ENCODE measurements at places on chromosomes 5 and 9.

DNA sequence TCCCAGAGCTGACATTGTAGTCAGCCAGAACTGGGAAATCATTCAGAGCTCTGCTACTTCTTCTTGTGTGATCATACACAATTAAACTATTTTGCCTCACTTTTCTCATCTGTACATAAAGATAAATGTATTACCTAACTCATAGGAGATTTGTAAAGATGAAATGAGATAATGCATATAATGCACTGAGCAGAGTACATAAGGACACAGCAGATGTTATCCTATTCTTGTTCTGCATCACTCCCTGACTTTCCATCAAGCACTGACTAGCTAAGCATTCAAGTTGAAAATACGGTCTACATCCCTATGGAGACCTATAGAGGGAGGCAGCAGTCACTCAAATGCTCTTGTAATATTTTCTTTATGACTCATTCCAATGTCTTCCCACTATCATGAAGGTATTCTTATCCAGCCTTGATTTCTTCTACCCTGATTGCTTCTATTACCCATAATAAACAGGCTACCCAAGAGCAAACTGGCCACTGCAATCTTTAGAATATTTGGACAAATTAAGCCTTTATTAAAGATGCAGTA lies 16.3 kb upstream of the PRR16 start:
- no peak for DNase-seq

- no peak for DNase-seq
Measured at GRCh38 chr9:133461975-133462374, 2.2 kb downstream of the CACFD1 start.

GRCh38 chr9:89225587-89225986 lies 47.0 kb upstream of the SHC3 start:
- no peak for DNase-seq

DNA sequence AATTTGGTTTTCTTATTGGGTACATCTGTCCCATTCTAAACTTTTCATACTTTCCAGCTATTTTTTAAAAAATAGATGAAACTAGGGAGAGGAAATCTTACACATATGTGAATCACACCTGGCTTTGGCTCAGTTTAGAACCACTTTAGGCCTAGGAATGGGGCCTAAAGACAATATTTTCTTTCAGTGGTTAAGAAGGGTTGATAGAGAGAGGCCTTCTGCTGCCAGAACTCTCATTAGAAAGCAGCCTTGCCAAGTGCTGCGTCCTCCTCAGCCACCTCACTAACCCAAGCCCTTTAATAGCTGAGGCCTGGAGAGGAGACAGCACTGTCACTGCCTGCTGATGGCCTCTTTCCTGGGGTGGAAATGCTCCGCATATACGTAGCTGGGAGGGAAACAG lies 167.5 kb downstream of the SAXO1 start:
- DNase-seq, result no peak

DNA sequence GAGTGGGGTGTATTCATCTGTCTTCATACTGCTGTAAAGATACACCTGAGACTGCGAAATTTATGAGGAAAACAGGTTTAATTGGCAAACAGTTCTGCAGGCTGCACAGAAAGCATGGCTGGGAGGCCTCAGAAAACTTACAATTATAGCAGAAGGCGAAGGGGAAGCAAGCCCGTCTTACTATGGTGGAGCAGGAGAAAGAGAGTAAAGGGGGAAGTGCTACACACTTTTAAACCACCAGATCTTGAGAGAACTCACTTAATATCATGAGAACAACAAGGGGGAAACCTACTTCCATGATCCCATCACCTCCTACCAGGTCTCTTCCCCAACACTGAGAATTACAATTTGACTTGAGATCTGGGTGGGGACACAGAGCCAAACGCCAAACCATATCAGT lies 12.5 kb upstream of the NREP start:
- no peak for DNase-seq

GRCh38 chr5:121533814-121534213 lies 317.9 kb upstream of the FTMT start:
- DNase-seq, result no peak

DNA sequence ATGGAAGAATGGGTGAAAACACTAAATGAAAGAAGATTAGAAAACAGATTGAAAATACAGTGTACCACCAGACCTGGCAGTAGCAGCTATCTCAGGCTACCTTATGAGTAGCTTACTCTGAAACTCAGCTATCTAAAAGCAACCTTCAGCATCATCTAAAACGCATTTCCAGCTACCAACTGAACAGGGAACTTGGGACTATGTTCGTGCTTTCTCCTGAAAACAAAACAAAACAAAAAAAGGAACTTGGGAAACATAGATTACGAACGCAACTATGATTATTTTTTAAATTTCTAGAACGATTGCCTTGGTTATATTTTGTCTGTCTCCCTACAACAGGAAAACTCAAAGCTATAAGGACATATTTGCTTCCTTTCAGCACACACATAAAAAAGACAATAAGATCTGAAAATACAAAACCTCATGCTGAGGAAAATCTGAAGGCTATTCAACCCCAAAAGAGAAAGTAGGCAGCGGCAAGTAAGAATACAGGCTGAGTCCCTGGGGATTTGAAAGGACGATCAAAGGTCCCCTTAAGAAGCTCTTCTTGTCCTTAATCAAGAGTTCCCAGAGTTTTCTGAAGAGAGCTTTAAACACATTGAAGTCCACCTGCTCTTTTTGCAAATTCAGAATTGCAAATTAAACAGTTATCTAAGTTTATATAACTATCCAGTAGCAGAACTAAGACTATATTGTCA lies 53.4 kb downstream of the OR2K2 start:
- DNase-seq, result no peak

GRCh38 chr5:137899493-137899892 lies 10.2 kb downstream of the PKD2L2 start:
- DNase-seq, result no peak

- peak; percentile 70 for DNase-seq
Measured at GRCh38 chr9:124008303-124008693, 3.3 kb upstream of the LHX2 start.

DNA sequence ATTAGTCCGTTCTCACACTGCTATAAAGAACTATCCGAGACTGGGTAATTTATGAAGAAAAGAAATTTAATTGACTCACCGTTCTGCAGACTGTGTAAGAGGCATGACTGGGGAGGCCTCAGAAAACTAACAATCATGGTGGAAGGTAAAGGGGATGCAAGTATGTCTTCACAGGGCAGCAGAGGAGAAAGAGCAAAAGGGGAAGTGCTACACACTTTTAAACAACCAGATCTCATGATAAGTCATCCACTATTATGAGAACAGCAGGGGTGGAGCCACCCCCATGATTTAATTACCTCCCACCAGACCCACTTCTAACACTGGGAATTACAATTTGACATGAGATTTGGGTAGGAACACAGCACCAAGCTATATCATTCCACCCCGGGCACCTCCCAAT lies 26.6 kb downstream of the FST start:
- DNase-seq, result no peak

DNA sequence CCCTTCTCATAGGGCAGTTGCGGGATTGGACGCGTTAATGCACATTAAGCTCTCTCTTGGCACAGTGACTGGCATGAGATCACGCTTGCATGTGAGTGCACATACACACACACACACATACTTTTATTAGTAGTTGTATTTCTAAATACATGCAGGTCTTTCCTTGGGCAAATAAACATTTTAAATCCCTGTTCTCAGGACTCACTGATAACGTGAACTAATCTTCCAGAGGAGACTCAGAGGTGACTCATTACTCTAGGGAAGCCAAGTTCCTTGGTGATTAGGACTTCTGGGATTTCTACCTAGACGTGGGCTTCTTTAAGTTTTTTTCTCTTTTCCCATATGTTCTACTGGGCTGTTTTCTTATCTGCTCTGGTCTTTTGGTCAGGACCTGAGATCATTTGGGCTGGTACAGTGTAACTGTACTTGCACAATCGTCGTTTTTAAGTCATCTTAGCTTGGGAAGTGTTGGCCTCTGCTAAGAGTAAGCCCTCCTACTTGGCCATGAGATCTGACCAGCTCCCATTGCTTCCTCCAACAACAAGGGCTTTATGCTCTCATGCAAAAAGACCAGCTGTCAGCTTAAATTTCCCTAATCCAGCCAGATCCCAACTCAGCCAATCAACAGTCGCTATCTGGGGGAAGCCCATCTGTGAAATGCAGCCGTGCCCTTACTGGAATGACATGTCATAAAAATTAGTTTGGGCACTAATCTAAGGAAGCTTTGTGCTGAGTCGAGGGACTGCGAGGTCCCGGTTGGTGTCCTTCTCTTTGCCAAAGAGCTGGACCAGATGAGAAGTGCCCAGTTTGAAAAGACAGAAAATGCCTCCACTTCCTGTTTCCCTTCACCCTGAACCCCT lies 176.4 kb upstream of the ANKRD55 start:
- DNase-seq, result no peak

GRCh38 chr9:84937180-84937579 lies 267.7 kb downstream of the NTRK2 start:
- no peak for DNase-seq

GRCh38 chr5:149912226-149912871 lies 32.2 kb downstream of the PDE6A start:
- no peak for DNase-seq

DNA sequence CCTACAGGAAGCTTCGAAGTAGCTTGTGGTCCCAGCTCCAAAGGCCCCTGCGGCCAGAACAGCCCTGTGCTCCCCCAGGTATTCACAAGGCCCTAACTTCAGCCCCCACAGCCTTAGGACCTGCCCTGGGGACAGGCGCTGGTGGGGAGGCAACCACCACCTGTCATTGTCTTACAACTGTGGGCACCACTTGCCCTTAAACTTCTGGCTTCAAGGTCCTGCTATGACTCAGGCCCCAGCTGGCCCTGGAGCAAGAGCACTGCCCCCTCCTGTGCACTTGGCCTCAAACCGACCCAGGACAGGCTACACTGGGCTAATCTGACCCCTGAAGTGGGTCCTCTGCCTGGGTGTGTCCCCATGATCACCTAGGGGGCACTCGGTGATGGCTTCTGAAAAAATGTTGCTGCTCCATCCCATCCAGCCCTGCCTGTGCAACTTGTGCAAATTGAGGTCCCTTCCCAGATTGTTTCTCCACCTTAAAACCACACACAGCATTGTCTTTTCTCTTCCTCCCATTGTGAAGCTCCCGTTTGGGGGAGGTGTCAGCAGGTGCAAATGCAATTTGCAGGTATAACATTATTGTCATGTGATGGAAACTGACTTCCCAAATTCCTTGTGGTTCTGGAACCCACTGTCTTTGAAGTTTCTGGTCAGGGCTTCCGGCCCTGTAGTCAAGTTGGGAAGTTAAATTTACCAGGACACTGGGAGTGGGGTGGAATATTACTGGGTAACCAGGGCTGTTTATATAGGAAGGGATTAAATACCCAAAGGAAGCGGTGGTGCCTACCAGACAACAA lies 1.1 kb upstream of the PROB1 start:
- DNase-seq, result no peak

DNA sequence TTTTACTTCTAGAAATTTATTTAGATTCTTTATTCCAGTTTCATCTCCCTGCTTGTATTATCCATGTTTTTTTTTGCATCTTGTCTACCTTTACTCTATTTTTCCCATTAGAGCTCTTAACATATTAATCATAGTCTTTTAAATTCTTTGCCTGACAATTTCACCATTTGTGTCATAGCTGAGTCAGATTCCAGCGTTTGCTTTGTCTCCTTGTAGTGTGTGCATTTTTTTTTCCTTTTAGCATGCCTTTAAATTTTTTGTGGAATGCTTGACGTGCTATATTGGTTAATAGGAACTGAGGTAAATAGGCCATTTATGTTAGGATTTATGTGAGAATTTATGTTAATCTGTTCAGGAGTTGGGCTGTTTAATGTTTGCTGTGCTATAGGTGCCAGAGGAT lies 41.8 kb upstream of the NFIL3 start:
- DNase-seq, result no peak

GRCh38 chr5:156460471-156460870 lies 133.5 kb downstream of the SGCD start:
- DNase-seq, result no peak

- no peak for DNase-seq
Measured at GRCh38 chr9:118230329-118230728, 526.1 kb downstream of the TLR4 start.

DNA sequence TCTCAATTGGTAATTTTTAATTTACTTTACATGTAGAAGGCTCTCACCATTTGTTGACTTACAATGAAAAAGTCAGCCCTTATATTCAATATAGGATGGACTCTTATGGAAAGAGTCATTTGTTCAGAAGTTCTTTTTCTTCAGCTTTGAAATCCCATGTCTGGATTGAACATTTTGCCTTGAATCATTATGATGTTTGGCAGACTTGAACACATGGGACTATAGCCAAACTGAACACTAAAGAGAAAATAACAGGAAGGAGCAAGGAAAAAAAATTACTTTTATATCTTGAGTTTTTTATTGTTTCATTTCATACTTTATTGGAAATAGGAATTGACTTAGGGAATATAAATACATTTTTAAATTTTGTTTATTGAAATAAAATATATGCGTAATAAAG lies 1503.0 kb downstream of the EFNA5 start:
- no peak for DNase-seq

DNA sequence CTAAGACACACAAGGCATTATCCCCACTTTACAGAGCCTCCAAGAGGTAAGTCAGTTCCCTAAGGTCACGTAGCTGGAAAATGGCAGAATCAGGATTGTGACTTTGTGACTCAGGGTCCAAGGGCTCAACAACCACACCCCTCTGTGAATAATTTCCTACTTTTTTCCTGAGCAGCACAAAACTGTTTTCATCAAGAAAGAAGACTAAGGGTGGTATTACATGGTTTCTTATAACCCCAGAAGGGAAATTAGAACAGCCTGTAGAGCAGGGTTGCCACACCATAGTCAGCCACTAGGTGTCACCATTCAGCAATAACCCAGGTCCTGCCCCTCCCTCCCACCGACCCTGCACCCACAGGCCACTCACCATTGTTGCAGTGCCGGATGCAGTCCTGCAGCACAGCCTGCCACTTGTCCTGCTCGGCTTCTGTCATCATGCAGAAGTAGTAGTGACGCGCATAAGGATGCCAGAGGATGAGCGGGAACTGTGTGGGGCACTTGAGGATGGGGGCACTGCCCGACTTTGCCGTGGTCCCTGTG lies 72.1 kb downstream of the LRSAM1 start:
- no peak for DNase-seq

- no peak for DNase-seq
Measured at GRCh38 chr9:95736891-95737522, 138.5 kb upstream of the ERCC6L2 start.

GRCh38 chr5:72427488-72428437 lies 79.4 kb downstream of the ZNF366 start:
- DNase-seq, result no peak

Measured in NCI-H1105 treated with DMSO at 0.1 percent for 48 hours (cell line).